SJSA1 (cell line): ENCODE measurements at places on chromosomes 1 and 21.

DNA sequence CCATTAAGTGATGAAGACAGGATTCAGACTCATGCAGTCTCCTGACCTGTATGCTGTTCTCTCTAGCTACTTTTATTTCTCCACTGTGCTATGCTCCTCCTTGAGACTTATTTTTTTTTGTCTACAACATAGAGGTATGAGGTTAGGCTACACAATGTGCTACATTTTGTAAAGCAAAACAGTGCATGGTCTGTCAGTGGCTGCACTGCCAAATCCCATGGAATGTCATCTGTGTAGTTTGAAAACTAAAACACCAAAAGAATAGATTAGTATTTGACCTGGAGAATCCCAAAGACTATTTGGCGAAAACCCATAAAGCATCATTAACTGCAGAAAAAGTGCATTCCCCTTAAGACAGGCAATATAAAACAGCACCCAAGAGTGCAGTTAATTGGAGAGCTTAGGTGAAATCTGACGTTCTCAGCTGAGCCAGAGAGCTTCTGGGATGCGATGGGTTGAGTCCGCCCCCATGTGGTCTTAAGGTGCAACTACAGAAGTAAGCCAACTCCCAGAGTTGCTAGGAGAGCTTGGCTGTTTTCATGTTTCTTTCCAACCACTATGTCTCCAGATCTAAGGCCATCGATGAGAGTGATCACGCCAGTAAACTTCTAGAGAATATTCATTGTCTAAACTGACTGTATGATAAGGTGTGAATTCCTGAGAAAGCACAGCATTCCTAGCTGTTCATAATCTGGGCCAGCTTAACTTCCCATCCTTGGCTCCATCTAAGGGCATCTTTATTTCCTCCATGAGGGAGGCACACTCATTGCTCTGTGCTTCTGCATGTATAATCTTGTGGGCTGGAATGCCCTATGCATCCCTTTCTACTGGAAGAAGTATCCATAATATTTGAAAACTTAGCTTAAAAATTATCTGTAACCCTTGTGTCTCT lies 20.7 kb upstream of the CYP2J2 start:
- DNase-seq = peak; percentile 22

DNA sequence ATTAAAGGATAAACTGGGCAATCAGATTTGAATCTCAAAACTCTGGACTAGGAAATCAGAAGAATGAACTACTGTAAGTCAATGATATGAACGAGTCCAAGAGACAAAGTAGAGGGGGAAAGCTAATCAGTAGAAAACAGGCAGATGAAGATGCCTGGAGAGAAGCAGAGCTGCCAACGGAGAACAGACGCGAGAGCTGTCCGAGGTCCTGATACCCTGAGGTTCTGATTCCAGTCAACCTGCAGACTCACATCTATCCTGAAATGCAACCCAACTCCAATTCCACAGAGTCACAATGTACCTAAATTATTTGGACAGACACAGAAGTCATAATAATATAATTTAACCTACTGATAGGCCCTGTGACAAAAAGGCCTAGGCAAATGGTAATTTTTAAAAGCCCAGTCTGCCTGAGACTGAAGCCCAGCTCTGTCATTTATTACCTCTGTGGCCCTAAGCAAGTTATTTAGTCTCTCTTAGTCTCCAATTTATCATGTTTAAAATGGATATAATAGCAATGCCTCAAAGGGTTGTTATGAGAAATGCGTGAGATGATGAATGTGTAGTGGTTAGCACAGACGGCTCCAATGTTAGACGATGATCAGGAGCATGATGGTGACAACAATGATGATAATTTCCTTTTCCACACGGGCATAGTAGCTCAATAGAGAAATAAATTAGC lies 33.4 kb downstream of the RGS7 start:
- DNase-seq = peak; percentile 10

- no peak for DNase-seq
These were observed 9.6 kb upstream of the SIM2 start for GRCh38 chr21:36689324-36689723.

DNA sequence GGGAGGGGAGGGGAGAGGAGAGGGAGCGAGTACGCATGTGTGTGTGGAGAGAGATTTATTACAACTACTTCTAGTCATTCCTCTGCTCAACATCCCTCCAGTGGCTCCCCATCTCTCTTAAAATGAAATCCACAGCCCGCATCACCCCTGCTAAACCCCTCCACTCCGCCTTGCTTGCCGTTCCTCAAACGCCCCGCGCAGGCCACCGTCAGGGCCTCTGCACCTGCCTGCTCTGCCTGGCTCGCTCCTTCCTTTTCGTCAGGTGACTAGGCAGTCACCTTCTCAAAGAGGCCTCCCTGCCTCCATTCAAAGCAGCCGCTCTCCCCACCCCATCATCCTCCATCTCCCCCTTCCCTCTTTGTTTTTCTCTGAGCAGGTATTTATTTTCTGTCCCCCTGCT lies 29.9 kb downstream of the LRRC38 start:
- no peak for DNase-seq

DNA sequence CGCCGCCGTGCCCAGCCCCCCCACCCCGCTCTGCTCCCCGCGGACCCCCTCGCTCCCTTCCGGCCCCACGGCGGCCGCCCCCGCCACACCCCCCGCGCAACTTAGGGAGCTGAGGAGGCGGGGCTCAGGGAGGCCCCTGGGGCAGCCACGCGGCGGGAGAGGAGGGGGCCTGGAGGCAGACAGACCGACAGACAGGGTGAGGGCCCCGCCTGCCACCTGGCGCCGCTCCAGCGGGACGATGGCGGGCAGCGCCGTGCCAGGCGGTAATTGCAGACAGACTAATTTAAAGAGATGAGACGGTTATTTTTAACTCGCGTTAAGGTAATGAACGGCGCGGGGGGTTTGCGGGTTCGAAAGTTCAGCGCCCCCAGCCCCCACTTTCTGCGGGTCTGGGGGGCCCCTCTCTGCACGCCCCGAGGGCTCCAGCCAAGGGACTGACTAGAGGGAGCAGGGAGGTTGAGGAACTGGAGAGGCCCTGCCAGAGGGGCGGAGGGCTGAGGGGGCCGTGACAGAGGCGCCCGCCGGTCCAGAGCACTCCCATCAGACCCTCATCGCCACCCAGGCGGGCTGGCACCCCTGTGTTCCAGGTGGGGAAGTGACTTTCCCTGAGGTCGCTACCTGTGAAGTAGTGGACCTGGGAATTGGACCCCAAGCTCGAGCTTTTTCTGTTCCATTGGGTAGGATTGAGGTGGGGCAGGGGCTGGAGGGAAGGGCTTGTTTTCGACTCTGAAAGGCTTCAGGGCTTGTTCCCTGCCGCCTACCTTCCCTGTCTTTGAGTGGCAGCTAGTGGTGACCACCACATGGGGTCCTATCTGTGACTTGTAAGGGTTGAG lies 5.4 kb downstream of the FOXO6 start:
- DNase-seq = peak; percentile 45

DNA sequence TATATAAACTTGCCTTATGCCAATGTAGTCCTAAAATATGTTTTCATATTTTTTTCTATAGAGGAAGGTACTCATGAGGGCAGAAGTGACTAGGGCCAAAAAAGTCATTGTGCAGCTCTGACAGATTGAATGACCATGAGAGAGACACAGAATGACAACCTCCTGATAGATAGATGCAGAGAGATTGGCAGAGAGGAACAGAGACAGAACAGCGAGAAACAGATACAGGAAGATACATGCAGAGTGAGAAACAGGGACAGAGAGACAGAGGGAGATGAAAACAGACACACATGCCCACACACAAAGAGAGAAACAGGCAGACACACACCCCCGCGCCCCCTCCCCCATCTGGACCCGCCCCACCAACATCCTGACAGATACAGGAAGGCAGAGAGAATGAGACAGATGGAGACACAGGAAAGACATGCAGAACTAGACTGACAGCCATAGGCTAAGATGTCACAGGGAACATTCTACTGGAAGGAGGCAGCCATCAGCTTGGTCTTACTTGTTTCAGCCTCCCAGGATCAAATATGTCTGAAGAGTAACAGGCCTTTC lies 211.1 kb downstream of the ST6GALNAC3 start:
- DNase-seq = no peak

- no peak for DNase-seq
These were observed 100.4 kb downstream of the FGGY start for GRCh38 chr1:59397139-59397858.

DNA sequence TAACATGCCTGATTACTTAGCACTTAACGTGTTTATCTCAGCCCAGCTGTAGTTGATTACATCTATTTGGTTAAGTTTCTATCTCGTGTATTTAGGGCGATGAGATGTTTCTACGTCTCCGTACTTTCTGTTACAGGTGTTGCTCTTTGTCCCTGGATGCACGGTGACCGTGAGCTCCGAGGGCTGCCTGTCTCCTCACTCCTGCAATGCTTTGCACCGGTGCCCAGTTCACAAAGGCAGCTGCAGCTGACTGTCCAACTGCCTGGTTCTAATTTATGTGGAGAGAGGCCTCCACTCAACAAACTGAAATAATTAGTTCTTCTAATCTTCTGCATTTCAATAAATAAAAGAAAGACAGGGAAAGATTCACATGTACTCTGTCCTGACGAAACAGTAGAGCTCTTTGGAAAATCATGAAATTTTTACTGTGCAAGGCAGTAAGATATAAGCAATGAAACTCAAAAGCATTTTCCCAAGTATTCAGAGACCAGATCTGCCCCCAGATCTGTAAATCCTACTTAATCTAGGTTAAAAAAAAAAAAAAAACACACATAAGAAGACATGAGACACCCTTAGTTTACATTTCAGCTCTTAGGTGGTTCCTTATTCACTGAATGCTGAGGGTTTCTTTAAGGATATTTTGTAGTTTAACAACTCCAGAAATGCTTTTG lies 108.2 kb downstream of the TGFBR3 start:
- no peak for DNase-seq

DNA sequence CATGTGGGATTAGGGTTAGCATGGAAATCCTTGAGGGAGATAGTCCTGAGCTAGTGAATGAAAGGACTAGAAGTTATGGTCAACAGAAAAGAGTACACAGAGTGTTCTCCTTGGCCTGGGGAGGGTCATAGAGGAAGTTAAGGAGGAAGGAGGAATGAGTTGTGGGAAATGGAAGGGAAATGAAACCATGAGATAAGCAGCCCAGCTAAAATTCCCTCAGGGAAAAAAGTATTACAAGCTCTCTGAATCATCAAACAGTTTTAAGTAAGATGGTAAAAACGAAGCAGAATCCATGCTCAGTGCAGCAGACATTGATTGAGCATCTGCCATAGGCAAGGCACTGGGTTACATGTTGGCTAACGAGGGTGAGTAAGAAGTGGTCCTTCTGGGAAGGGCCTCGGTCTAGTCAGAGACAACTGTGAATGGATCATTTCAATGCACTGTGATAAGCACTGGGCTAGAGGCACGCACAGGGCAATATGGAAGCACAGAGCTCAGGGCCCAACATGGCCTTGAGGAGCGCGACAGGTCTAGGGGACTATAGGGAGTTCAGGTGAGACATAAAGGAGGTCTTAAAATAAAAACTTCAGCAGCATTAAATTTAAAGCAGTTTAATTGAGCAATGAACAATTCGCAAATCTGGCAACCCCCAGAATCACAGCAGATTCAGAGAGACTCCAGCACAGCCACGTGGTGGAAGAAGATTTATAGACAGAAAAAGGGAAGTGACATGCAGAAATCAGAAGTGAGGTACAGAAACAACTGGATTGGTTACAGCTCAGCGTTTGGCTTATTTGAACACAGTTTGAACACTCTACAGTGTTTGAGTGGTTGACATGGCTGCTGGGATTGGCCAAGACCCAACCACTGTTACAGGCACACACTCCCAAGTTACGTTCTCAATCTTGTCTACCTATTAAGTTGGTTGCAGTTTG lies 219.5 kb downstream of the HLX start:
- no peak for DNase-seq

GRCh38 chr1:172178886-172179285 lies 241.6 kb upstream of the C1orf105 start:
- DNase-seq = no peak

DNA sequence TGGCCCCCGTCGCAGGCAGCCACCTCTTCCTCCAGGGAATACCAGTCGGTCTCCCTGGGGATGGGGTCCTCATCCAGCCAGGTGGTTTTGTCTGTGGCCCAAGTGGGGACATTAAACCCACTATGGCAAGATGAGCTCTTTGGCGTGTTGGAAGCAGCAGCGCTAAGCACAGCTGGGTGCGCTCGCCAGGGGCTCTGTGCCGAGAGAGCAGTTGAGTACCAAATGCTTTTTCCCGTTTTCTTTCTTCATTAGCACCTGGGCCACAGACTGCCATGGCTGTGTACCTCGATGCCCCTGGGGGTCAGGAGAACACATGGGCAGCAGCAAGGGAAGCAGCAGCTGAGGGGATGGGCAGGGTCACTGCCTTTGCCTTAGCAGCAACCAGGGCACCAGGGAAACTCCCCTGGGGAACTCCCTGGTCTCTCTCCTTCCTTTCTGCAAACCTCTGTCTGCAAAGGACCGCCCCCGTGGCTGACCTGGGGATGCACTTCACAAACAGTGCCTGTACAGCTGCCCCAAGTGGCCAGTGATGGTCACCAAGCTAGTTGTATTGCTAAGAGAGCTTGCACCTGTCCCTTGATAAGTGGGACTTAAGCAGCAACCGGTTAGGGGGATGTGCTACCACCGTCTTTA lies 31.1 kb downstream of the EDARADD start:
- DNase-seq = no peak

DNA sequence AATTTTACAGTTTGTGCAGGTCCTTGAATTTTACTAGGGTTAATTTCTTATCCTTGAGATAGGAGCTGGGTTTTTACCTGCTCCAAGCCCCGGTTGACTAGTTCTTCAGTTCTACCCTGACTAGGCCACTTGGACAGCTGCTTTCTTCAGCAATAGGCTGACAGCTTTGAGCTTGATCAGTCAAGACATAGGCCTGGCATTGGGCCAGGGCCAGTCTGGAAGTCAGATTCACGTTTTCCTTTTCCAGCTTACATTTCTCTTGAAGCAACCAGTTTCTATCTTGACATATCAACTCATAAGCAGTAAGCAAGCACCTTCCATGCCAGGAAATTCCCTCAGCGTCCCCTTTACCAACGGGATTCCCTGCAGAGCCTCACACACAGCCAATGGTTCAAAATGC lies 63.7 kb upstream of the AJAP1 start:
- DNase-seq = no peak

DNA sequence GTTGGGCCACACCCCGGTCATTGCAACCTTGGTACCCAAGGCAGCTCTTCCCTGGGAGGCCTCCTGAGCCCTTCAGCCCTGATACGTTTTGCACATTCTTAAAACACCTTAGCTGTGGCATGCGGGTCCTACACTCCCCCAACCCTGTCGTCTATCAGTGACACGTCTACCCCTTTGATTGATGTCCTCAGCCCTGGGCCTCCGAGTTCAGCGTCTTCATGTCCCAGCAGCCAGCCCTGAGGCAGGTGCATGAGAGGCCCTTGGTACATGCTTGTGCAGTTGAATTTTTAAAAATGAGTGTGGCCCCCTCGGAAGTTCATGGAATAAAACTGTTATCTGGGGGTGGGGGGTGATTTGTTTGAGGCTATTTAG lies 38.9 kb upstream of the ADARB1 start:
- no peak for DNase-seq

- DNase-seq = peak; percentile 80
These were observed 17.6 kb upstream of the CLIC4 start for GRCh38 chr1:24727501-24728216.

DNA sequence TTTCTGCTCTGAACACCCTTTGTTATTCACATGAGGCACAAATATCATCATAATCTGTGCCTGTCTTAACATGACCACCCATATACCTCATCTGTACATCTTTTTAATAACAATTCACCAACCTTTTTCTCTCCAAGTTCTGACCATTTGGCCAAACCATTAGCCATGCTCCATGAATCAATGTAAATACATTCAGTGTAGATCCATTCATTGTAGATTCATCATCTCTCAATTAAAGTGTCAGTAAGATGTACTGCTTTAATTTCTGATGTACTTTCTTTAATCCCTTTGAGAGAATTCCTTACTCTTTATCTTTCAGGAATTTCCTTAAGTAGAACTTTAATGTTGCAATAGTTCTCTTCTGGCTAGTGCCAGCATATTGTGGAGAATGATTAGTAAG lies 126.2 kb upstream of the LRRC7 start:
- DNase-seq = no peak
